Activated CD4-positive, CD25-positive, alpha-beta regulatory T cell treated with anti-CD3 and anti-CD28 coated beads, Interleukin-2, amount 50 U/mL, for 72 hours (primary cell): ENCODE measurements at places on chromosomes 16 and 17.

- no peak for DNase-seq
Measured at GRCh38 chr17:18932360-18933055, 19.5 kb upstream of the SLC5A10 start.

GRCh38 chr17:7019839-7020519 is 2.9 kb upstream of the BCL6B start:
- no peak for DNase-seq

DNA sequence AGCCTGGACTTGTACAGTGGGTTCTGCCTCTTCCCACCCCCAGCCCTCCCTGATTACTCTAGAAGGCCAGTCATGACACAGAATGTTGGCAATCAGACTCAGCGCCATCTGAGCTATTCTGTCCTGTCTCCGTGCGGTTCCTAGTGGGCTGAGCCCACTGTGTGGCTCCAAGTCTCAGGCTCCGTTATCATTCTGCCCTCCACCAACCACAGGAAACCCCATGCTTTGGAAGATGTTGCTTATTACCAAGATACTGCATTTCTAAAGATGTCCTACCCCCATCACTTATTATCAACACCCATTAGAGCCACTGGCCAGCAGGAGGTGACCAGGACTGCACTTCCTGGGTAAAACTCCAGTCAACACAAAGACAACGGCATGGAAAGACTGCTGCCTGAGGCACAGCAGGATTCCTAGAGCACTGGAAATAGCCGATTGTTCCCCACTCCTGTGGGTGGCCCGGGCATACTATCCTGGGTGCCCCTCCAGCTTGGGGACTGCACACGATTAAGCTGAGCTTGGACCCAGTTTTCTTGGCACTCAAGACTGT is 133.6 kb downstream of the AATF start:
- DNase-seq: no peak

DNA sequence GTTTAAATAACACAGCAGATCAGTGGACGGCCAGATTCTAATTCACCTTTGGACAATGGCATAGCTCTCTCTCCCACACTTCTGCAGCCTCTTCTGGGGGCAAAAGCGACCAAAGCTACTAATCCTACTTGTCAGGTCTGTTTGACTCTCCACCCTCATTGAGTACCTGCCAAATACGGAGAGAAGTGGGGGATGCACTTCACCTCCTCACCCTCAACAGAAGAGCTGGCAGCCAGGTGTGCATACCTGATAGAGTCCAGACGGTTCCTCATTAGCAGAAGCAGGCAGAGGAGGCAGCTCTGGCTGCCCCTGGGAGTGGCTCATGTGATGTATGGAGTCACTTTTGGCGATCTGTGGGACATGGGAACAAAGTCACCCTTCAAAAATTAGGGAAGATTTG is 4.9 kb downstream of the DNAH3 start:
- no peak for DNase-seq

DNA sequence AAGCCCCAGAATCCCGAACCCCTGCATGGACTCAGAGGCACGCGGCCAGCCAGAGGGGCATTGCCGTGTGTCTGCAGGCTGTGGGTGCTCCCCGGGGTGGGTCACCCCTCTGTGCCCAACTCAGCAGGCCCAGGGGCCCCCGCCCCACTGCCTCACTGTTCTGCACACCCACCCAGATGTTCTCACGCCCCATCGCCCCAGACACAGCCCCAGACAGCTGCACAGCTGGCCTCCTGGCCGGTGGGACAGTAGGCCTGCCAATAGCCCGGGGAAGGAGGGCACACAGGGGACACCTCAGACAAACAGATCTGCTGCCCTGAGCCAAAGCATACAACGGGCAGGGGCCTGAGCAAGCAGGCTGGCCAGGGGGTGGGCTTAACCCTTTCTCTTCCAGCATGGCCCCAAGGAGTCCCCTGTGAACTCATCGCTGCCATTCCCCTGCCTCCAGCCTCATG is 27.6 kb upstream of the NXPH3 start:
- DNase-seq: no peak

GRCh38 chr16:65010125-65010524 is 111.7 kb downstream of the CDH11 start:
- no peak for DNase-seq

- DNase-seq: no peak
Measured at GRCh38 chr17:74606050-74606449, 14.0 kb upstream of the CD300LD start.

DNA sequence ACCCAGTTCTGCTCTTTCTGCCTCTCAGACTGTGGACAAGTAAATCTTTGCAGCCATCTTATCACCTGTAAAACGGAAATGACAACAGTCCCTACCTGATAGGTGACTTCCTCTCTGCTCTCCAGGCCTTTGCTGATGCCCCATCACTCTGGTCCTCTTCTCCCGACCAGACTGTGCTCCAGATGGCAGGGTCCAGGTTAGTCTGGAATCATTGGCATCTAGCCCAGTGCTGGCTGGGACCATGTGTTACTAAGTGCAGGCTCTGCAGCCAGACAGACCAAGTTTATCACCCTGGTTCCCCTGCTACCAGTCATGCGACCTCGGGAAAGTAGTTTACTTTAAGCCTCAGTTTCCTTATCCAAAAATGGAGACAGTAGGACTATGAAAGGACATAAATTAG is 1.8 kb upstream of the NUBP1 start:
- no peak for DNase-seq
